ENCODE measurements at places on chromosomes 16 and 17. TPM values are rescaled to one million over a fixed set of nuclear protein-coding genes. Genes with fewer than 3 reads are reported as not detected.

The PDILT gene
- total RNA-seq: not detected

DNA sequence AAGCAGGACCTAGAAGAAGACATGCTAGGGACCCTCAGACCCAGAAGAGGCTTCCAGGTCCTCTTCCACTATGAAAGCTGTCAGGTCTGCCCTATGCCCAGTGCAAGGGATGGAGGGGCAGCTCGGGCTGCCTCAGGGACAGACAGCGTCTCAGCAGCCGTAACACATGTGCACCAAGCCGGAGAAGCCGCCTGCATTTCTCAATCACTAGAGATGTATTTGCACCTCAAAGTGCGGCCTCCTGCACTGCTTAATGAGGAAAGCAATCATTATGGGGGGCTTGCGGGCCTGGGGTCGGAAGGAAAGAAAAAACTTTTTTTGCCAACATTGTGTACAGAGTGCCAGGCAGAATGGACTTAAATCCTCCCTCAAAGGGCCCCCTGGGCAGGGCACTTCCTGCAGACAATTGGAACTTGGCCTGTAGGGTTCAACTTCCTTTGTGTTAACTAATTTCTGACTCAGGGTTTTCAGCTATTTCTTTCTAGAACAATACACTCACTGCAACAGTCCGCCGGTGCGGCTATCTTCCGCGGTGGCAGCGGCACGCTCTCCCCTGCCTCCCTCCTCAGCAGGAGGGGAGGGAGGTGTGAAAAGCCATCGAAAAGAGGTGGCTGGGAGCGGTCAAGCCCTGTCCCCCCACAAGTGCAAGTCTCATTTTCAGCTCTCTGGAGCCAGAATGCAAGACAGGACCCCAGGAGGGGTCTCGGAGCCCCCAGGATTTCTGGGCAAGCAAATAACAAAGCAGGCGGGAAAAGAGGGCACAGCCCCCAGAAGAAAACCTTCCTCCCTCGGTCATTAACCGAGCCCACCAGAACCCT lies 101.2 kb downstream of the ZNF423 start:
- peak; percentile 53 for DNase-seq

The KRTAP9-2 gene
- total RNA-seq: not detected

- DNase-seq: no peak
These were observed 282.5 kb upstream of the FOXF1 start for GRCh38 chr16:86227801-86228200.

DNA sequence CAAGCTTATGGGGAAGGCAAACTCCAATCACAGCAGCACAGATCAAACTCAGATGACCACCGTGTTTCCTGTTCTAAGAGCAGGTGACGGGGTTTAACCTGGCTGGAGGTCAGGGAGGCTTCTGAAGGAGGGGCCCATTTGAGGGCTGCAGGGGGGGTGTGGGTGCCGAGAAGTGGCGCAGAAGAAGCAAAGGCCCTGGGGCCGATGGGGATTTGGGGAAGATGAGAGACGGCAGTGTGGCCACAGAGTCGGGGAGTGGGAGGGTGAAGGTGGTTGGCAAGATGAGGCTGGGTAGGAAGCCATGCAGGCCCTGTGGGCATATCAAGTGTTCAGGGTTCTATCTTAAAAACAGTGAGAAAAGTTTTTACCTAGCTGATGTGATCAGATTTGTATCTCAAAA lies 122.9 kb downstream of the CLEC16A start:
- no peak for DNase-seq

The ALOX12B gene
- total RNA-seq: not detected

DNA sequence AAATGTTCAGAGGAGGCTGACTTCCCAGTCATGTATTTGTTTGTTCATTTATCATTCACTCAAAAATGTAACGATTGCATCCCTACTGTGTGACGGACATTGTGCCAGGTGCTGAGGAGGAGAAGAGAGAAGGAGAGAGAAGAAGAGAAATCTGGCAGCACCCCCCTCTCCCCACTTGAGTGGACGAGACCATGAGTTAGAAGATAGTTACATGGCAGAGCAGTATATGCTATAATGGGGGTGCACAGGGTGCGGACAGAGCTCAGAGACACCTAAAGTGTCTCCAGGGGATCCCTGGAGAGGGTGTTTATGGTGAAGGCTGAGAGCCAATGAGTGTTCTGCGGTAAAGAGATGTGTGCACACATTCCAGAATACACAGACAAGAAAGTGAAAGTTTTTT lies 6.6 kb upstream of the JPH3 start:
- no peak for DNase-seq

DNA sequence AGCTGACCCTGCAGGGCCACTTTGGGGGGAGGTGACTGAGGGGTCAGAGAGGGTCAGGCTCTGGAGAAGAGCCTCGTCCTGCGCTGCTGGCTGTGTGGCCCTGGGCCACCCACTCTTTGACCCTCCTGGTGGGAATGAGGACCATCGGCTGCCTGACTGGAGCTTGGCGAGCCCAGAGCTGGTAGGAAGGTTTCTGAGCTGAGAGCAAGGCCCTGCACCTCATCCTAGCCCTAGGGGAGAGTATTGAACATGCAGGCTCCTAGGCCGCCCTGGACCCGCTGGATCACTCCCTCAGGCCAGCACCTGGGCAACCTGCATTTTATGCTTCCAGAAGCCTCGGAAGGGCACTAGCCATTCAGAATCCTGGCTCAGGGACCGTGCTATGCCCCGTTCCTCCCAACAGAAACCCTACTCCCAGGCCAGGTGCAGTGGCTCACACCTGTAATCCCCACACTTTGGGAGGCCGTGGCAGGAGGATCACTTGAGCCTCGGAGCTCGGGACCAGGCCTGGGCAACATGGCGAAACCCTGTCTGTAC lies 14.5 kb downstream of the MAP2K3 start:
- DNase-seq: no peak

- DNase-seq: no peak
These were observed 11.3 kb downstream of the ABCC3 start for GRCh38 chr17:50645748-50646682.

- DNase-seq: no peak
These were observed 6.1 kb upstream of the ALOX12 start for GRCh38 chr17:6989779-6990178.

The MPV17L gene
- 9.3 TPM for total RNA-seq

The NOG gene
- not detected for total RNA-seq

DNA sequence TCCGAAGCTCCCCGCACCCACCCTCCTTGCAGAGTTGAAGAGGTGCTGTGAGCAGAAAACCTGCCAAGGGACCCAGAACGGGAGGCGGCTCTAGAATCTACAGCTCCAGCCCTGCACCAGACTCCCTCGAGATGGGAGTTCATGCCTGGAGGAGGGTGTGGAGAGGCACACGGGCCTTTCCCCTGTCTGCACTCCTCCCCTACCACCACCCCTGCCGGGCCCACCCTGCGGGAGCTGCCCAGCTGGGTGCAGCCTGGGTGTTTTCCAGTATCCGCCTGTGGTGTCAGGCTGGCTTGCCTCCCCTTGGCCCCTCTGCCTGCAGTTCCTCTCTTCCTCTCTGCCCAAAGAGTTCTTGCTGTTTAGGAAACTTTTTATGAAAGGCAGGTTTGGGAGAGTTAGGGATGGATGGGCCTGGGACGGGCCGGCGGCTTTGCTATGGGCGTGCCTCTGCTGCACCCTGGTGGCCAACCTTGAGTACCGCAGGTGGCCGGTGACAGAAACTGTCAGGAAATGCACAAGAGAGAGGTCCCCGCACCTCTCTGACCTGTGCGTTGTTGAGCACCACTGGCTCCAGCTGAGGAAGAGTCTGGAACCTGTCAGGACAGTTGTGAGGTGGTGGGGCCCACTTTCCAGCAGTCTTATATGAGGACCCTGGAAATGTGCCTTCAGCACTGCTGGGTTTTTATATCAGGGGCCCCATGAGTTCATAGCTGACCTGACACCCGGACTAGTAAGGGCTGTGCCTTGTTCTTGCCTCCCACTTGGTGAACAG lies 354.1 kb downstream of the SEC14L1 start:
- peak; percentile 89 for DNase-seq

GRCh38 chr17:72122765-72123529 lies 2.1 kb downstream of the SOX9 start:
- DNase-seq: no peak

The VPS4A gene
- 30.6 TPM for total RNA-seq

GRCh38 chr17:78763561-78763960 lies 18.5 kb downstream of the CYTH1 start:
- DNase-seq: no peak

DNA sequence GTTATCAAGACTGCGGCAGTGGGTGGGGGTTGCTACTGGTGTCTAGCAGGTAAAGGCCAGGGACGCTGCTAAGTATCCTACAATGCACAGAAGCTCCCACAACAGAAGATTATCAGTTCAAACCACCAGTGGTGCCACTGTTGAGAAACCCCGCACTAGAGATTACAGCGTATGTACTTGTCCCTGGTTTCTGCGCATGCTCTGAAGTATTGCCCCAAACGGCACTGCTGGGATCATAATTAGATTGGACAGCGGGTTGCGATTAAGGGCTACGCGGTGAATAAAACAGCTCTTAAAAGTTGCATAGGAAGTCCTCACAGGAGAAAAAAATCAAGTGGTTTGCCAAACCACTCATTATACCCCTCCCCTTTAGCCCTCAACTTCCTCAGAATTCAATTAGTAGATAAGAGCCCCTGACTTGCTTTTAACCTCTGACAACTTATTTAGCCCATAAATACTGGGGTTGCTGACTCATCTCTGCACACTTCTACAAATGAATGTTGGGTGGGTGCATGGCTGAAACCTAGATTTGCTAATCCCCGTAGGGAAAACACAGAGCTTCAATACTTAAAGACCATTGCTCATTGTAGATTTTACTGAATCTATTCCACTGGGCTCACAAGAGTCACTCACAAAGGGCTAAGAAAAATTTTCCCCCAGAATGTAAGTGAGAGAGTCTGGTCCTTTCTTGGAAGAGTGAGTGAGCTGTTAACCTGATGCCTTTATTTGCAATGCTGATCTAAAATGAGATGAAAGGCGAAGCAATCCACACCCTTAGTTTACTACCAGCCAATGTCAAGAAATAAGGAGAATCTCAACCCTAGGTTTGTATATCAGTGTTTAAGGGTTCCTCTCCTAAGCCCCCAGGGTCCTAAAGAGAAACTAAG lies 91.8 kb downstream of the RGS9 start:
- no peak for DNase-seq

- DNase-seq: no peak
These were observed 4.0 kb downstream of the MYH3 start for GRCh38 chr17:10652984-10653659.

The FASN gene
- 11.7 TPM for total RNA-seq

DNA sequence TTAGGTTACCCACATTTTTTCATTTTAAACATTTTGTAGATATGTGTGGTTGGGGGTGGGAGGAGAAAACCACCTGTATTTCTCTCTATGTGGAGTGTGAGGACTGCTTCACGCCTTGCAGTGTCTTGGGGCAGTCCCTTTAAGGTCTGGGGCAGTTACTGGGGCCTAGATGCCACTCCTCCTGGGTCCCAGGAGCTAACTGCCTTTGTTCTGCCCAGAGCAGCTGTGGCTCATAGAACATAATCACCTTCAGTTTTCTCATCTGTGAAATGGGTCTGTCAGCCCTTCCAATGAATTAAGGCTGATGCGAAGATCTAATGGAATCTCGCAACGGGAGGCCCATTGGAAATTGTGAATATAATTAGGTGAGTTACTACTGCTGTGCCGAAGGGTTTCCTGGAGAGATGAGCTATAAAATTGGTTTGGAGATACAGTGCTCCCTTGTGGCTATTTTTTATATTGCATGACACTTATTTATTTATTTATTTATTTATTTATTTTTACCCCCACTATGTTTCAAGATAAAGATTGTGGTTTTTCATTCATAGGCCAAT lies 22.9 kb downstream of the DHRS7C start:
- DNase-seq: no peak

DNA sequence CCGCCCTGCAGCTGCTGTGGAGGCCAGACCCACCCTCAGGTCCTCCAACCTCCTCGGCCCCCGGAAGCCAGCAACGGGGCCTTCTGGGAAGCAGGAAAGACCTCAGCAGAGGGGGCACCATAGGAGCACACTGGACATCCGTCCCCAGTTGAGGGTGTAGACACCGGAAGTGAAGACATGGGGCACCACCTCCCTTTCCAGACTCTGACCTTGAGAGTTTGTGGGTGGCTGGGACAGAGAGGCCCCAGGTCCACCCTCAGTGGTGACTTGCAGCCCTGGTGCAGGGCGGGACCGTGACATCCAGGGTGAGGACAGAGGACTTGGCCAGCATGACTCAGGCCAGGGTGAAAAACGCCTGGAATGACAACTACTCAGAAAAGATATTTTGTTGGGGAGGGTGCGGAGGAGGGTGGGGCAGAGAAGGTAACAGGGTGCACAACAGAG lies 19.9 kb downstream of the CEP295NL start:
- DNase-seq: no peak

The EPN3 gene
- total RNA-seq: 9.3 TPM

The GRIN2A gene
- 2.9 TPM for total RNA-seq

The KRT23 gene
- not detected for total RNA-seq

GRCh38 chr17:12958786-12959185 lies 59.0 kb downstream of the ELAC2 start:
- DNase-seq: no peak

GRCh38 chr16:46826631-46827030 lies 4.3 kb downstream of the C16orf87 start:
- DNase-seq: no peak

DNA sequence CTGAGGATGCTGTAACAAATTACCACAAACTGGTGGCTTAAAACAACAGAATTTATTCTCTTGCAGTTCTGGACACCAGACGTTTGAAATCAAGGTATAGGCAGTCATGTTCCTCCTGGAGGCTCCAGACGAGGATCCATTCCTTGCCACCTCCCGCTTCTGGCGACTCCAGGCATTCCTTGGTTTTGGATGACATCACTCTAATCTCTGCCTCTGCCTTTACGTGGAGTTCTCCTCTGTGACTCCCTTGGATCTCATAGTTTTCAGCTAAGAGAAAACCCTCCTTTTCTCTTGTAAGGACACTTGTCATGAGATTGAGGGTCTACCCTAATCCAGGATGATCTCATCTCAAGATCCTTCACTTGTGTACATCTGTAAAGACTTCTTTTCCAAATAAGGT lies 31.4 kb upstream of the HS3ST3B1 start:
- DNase-seq: no peak

DNA sequence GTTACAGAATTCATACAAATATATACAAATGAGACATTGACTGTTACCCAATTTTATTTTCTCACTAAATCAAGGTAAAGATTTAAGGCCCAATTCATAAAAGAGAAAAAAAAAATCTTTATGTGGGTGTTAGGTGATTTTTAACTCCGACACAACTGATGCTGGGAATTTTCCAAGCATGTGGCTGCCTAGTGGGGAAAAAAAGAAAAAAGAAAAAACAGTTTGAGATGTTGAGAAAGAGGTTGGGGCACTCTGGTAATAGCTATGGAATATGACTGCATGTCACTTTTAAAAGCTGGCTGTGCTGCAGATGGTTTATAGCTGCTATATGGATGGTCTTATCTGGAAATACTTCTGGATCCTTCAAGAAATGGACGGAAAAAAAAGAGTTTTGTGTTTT lies 739.9 kb upstream of the SOX9 start:
- DNase-seq: no peak

DNA sequence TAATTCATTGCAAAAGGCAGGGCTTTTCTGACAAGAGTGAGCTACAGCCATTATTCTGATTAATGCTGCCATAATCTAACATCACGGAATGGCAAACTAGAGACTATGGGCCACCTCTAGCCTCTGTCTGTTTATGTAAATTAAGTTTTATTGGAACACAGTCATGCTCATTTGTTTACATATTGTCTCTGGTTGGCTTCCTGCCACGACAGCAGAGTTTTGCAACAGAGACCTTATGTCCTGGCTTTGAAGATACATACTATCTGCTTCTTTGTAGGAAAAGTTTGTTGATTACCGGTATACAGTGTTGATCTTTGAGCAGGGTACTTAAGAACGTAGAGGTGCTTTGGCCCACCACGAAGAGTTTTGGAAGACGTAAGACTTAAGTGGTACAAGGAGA lies 715.9 kb upstream of the RBFOX1 start:
- DNase-seq: no peak

The NPIPA8 gene
- total RNA-seq: 0.19 TPM
